Fibroblast of skin of abdomen (primary cell): ENCODE measurements at places on chromosomes 7 and 10.

DNA sequence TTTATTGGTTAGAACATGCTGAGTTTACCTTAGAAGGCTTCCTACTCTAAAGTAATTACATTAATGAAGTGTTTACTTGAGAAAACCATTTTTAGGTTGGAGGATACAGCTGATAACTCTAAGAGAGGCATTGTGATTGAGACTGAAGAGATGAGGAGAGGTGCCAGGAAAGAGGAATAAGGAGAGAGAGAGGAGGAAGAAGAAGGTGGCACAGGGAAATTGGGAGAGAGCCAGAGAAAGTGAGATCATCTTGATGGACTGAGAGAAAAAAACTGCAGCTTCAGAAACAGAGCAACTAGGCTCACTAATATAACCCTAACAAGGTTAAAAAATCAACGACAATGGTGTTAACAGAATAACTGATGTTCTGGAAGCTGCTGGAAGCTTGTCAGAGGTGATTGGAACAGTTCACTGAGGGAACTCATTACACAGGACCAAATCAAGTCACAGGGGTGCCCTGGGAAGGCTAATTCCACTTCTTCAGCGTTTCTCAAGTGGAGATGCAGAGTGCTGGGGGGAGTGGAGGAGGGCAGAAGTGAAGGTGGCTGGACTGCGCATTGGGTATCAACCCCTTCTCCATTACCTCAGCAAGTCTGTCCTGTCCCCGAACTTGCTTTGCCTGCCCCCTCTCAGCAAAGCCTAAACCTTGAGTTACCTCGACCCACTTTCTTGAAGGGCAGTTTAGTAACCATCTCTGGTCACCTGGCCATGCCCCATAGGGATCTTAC lies 6.9 kb upstream of the SORBS1 start:
- no peak for DNase-seq

- DNase-seq = peak; percentile 75
Measured at GRCh38 chr10:52308251-52309031, 5.6 kb upstream of the DKK1 start.

DNA sequence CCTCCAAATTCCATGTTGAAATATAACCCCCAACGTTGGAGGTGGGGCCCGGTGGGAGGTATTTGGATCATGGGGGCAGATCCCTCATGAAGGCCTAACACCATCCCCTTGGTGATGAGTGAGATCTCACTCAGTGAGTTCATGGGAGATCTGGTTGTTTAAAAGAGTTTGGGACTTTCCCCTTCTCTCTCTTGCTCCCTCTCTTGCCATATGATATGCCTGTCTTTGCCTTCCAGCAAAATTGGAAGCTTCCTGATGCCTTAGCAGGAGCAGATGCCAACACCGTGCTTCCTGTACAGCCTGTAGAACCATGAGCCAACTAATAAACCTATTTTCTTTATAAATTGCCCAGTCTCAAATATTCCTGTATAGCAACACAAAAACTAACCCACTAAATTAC lies 55.7 kb upstream of the CDK1 start:
- no peak for DNase-seq

- DNase-seq = peak; percentile 77
Measured at GRCh38 chr7:1533547-1534329, 3.2 kb downstream of the MAFK start.

- peak; percentile 61 for DNase-seq
Measured at GRCh38 chr10:49552277-49552676, 13.4 kb upstream of the ERCC6 start.

DNA sequence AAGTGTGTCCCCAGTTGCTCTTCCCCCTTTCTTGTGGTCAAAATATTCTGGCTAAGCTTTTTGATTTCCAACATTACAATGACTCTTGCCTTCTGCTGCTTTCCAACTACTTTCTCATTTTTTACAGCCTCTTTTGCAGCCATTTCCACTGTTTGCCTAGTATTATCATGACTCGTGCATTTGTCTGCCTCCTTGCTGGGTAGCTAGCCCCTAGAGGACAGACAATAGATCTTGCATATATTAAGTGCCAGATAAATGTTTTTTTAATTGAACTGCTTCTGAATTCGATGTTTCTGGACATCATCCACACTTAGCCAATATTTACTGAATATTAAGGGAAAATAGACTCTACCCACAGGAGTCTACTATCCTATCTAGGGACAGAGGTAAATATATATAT lies 124.5 kb downstream of the POU6F2 start:
- DNase-seq = no peak

- no peak for DNase-seq
Measured at GRCh38 chr7:138584283-138584682, 116.9 kb downstream of the SVOPL start.

- no peak for DNase-seq
Measured at GRCh38 chr7:37310327-37311080, 138.2 kb downstream of the ELMO1 start.

GRCh38 chr10:101775273-101776160 lies at the start of gene FGF8:
TSS of gene FGF8 (minus strand) at chr10:101776114. CDS start at chr10:101775900, 214 bp downstream.
- DNase-seq = no peak

DNA sequence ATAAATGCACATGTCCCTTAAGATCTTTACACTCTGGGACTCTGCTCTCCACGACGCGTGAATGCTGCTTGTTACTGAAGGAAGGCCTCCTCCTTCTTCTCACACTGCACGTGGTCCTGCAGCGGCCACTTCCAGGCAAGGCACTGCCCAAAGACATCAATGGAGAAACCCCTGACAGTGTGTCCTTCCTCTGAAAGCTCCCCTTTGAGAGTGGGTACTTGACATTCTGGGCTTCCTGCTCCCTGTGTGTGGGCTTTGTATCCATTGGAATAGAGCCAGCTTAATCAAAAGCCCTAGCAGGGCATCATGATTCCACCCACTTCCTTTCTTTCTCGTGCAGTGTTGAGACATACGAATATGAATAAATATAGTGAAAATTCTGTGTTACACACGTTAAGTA lies 69.7 kb upstream of the STK17A start:
- DNase-seq = no peak

DNA sequence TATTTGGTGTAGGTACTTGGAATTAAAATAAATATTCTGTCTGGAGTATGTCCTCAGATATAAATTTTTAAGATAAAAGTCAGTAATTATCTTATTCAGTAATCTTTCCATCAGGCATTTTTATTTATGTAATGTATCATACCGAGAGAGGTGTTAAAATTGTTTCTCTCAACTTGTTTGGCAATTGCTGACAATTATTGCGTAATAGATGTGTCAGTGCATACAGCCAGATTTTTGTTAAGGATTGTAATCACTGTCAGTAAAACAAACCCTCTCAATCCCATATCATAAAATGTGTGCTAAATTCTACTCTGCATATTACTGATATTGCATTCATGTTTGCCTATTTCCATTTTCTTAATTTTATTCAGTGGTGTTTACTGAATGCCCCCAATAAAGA lies 69.2 kb downstream of the CNTNAP2 start:
- peak; percentile 19 for DNase-seq

- DNase-seq = no peak
Measured at GRCh38 chr10:49228677-49229076, 40.5 kb upstream of the TMEM273 start.

DNA sequence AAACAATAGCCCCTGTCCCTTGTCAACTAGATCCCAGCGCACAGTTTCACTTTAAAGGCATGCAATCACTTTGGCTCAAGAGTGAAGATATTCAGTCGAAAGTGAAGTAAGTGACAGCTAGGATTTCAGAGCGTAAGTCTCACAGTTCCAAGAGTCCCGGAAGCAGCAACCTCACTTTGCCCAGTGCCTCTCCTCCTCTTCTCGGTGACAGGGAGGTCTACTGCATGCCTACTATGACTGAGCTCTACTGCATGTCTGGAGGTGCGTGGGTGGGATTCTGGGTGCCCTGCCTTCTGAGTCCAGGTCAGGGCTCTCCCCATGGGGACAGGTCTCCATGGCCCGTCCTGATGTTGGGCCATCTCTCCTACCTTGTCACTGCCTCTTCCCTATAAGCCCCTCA lies 17.0 kb downstream of the PRKCQ start:
- DNase-seq = no peak

DNA sequence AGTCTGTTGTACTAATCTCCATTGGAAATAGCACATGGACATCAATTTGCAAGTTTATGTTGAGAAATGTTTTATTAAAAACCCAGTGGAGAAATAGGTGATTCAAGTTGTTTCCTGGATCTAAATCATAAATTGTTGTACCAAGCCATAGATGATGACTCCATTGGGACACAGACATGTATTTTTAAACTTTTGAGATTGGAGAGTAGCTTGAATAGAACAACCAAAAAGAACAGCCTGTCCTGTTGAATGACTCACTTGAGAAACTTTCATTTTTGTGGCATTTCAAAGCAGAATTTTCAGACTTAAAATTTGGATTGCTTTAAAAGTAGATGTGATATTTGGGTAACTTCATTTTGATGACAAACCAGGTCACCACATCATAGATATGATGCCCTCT lies 197.5 kb downstream of the GPAM start:
- peak; percentile 39 for DNase-seq

- DNase-seq = no peak
Measured at GRCh38 chr10:26909753-26910152, 49.0 kb upstream of the ABI1 start.

DNA sequence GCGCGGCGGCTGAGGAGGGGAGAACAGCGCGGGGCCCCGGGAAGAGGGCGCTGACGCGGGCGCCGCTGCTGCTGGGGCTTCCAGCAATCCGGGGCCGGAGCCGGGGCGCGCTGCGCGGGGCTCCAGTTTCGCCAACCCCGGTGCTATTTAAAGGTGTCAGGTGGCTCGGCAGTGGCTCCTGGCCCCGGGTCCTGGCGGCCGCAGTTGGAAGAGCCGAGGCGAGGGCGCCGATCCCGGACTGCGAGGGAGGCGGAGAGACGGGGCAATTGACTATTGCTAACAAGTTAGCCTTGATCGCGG lies 347 bp downstream of the LBX1 start:
- DNase-seq = no peak

- DNase-seq = peak; percentile 21
Measured at GRCh38 chr7:41624818-41625217, 78.1 kb downstream of the INHBA start.

- no peak for DNase-seq
Measured at GRCh38 chr7:155744971-155745683, 67.1 kb downstream of the SHH start.

- no peak for DNase-seq
Measured at GRCh38 chr7:154918741-154919140, 84.2 kb downstream of the PAXIP1 start.

DNA sequence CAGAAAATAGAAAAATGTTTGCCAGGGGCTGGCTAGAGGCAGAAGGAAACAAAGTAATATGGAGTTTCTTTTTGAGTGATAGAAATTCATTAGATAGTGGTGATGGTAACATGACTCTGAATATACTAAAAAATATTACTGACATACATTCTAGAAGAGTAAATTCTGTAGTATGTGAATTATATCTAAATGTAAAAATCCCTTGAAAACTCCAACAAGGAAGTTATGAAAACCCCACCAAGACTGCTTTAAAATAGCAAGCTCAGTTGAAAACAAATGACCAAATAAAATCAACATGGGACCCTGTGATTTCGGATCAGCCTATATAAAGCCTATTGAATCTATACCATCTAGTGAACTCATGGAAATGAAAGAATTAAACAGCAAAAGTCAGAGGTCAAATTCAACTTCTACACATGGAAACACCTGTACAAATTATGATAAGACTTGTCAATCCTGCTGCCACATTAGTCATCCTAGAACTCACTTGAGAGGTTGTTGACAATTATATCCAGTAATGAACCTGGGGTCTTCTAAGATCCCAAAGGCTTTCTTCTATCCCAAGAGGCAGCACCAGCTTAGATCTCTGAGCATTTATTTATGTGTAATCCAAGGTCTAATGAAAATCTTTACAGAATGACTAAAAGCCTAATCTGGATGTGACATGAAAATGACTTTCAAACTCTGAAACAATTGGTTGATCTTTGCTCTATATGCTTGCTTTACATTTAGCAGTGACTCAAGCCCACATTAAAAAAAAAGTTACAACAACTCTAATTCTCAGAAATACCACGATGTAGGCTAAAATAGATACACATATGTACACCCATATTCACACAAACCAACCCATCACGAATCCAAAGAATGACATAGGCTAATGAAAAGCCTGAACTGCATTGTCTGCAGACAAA lies 59.3 kb downstream of the OSBPL3 start:
- DNase-seq = no peak

- peak; percentile 55 for DNase-seq
Measured at GRCh38 chr7:107394831-107395230, 75.0 kb upstream of the GPR22 start.

GRCh38 chr10:33706191-33706590 lies 371.7 kb upstream of the NRP1 start:
- DNase-seq = peak; percentile 71

- DNase-seq = no peak
Measured at GRCh38 chr10:126400641-126401040, 12.4 kb upstream of the ADAM12 start.

DNA sequence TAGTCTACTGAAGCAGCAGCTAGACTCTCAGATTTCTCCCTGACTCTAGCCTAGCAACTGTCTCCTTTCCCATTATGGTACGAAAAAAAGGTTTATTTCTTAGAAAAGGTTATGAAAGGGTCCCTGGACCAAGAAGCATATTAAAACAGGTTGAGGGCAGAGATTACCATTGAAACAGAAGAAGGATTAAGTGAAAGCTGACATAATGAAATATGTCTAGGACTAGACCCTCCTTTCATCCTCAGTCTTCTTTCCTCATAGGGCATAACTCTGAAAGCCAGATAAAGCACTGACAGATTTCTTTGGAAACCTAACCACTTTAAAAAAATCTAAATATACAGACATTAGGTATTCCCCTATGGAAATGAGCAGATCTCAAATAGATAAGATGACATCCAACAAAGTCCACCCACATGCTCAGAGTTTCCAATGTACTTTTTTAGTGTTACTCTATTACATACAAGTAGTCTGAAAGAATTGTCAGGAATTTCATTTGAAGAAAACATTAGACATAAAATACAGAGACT lies 58.6 kb downstream of the JMJD1C start:
- no peak for DNase-seq

DNA sequence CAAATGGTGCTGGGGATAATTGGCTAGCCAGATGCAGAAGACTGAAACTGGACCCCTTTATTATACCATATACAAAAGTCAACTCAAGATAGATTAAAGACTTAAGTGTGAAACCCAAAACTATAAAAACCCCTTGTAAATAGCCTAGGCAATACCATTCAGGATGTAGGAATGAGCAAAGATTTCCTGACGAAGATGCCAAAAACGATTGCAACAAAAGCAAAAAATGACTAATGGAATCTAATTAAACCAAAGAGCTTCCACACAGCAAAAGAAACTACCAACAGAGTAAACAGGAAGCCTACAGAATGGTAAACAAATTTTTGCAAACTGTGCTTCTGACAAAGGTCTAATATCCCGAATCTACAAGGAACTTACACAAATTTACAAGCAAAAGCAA lies 30.9 kb upstream of the PLXDC2 start:
- DNase-seq = no peak
